ENCODE measurements at places on chromosomes 12 and 14. TPM values are rescaled to one million over a fixed set of nuclear protein-coding genes. Genes with fewer than 3 reads are reported as not detected.
A peak's percentile ranks its signal among the peaks of the same experiment; 100 is the strongest.

GRCh38 chr12:42468341-42468821 is 121.2 kb downstream of the PRICKLE1 start:
- peak; percentile 62 for DNase-seq

DNA sequence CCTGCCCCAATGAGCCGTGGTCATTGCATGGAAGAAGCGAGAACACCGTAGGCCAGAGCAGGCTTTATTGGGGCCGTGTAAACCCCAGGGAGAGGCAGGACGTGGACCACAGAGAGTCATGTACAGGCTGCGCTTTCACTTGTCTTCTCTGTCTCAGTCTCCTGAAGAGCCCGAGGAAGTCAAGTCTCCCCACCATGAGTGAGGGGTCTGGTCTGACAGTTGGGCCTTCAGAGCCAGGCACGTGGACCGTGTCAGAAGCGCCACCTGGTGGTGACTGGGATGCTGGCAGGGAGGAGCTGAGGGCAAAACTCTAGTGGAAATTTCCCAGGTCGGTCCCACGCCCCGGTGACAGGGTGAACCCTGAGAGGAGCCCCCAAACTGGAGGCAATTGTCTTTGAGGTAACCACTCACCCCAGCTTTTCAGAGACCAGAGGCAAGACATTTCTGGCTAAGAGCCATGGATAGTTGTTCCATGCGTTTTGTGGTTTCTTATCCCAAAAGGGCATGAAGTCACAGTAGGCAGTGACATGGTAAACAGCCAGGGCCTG is 17.4 kb downstream of the RPS6KL1 start:
- peak; percentile 20 for DNase-seq

GRCh38 chr14:58216544-58216943 is 16.6 kb downstream of the ACTR10 start:
- no peak for DNase-seq

DNA sequence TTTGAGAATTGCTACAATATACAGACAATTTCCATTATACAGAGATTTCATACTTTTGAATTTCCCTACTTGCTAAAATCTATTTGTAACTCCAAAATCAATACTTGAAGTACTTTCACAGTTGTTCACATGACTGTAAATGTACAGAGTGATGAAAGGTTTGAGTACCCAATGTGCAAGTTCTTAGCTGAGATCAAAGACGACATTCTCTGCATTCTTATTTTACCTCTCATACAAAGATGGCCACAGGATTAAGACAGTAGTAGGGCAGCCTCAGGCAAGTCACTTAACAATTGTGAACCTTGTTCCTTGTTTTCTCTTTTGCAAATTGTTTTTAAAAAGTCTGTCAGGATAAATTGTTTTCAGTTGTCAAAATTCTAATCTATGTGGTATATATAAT is 255.9 kb upstream of the KITLG start:
- DNase-seq: no peak

DNA sequence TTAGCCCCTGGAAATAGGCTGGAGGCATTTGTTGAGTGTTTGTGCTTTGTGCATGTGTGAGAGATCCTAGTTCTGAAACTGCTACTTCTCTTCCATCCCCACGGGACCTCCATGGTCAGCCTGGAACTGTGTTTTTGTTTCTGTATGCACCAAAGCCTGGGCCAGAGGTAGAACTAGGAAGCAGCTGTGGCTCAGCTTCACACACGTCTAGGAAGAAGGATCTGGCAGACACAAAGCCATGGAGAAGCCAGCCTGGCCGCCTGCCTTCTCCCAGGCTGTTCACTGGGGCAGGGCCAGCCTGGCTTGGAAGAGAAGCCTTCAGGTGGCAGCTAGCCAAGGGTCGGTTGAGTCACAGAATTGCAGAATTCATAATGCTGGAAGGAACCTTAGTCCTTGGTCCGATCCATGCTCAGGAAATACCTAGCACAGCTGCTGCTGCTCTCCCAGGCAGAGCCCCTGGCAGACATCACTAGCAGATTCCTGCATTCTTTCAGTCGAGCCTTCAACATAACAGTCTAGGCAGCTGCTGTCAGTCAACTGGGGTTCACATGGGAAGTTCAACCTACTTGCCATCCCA is 27.0 kb downstream of the RIN3 start:
- peak; percentile 100 for DNase-seq

GRCh38 chr14:92938235-92938875 is 15.4 kb downstream of the CHGA start:
- no peak for DNase-seq

- DNase-seq: no peak
Observed at GRCh38 chr14:95835121-95835730, 41.4 kb upstream of the TUNAR start.

GRCh38 chr12:3019005-3019680 is 58.0 kb upstream of the TSPAN9 start:
- DNase-seq: no peak

DNA sequence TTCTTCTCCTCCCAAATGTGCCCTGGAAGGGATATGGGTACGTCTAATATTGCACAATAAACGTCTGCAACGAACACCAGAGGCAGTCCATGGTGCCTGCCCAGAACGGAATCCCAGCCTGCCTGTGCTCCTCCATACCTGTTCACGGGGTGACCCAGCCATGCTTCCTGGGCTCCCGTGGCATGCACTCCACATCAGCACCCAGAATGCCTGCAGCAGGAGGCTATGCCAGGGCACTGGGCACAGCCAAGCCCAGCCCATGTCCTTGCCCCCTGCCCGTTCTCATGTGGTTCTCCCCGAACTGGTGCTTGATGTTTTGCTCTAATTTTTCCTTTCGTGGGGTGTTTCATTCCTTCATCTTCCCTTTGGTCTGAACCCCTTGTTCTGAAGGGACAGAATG is 404.3 kb downstream of the BCL11B start:
- no peak for DNase-seq

DNA sequence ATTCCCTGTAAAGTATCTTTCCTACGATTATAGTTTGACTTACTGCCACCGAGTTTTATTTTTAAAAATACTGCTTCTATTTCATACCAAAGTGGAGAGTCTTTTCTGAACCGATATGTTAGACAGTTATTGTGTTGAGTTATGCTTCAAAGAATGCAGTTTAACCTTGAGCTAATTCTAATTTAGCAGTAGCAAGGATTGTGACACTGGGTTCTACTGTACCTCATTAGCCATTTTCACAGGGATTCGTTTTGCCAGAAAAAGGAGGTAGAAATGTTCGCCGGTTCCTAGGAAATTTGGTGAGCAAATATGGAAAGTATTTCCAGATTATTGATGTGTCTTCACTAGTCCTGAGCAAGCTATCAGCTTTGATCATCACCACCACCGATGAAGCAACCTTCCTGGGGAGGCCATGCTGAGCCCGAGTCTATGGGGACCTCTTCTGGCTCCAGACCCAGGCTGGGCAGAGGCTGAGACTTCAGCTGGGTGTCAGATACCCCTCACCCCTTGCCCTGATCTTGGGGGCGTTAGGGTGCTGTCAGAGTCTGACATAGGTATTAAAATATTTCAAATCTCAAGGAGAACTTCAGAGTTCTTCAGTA is 13.6 kb downstream of the GLRX5 start:
- no peak for DNase-seq

- DNase-seq: no peak
Observed at GRCh38 chr12:45580356-45580969, 149.0 kb upstream of the ARID2 start.

DNA sequence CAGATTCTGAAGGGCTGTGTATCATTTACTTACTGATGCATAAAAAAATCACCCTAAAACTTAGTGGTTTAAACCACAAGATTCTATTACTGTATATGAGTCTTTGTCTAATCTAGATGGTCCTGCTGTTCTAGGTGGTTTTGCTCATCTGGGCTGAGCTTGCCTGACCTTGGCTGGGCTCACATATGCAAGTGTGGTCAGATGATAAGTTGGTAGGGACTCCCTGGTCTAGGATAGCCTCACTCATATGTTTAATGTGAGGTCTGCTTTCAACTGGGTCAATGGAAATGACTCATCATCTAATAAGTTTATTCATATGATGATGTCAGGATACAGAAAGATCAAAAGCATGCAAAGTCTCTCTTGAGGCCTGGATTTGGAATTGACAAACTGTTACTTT is 887.8 kb downstream of the TRHDE start:
- no peak for DNase-seq

DNA sequence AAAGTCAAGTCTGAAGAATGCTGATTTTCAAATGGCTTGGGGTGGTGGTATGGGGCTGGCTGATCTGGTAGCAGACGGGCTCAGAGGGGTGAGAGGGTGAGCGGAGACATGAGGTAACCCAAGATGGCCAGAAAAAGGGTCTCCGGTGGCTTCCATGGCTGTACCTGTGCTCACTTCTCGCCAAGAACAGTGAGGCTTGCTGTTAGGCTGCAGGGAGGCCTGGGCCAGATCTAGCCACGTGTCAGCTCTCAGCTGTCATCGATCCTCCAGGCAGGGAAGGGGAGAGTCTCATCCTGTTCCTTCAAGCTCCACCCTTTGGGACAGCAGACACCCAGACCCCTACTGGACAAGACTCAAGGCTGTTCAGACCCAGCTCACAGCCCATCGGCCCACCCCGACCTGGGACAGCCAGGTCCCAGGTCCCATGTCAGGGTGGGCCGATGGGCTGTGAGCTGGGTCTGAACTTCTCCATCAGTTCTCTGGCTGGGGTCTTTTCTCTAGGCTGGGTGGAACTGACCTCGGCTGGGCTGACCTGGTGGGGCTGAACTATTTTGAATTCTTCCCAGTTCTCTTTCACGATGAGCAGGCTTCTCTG is 9.0 kb downstream of the LRTM2 start:
- no peak for DNase-seq

DNA sequence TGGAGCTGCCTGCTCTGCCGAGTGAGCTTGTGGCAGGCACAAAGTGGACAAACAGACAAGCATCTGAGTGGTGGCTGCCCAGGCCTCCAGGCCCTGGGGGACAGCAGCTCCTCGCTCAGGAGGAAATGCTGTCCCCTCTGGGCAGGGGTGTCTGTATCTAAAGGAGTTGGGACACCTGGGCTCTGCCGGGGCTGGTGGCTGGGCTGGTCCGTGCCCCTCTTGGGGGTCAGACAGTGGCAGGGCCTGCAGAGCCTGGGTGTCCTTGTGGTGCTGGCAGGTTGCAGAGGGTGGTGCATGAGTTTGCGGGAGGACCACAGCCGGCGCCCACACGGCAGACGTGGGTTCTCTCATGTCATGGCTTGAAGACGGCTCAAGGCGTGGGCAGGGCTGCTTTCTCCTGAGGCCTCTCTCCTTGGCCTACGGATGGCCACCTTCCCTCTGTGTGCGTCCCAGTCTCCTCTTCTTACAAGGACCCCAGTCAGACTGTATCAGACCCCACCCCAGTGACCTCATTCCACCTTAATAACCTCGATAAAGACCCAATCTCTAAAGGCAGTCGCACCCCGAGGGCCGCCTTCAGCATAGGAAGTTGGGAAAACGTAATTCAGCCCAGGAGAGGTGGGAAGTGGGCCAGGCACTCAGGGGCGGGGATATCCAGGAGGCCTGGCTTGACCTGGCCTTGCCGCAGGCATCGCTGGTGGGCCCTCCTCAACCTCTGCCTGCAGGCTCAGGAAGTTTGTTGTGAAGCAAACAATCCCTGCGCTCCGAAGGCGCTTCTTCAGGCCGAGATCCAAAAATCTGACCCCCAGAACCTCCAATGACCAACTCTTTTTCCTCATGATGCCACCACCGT is 110.0 kb downstream of the KIF26A start:
- DNase-seq: no peak

DNA sequence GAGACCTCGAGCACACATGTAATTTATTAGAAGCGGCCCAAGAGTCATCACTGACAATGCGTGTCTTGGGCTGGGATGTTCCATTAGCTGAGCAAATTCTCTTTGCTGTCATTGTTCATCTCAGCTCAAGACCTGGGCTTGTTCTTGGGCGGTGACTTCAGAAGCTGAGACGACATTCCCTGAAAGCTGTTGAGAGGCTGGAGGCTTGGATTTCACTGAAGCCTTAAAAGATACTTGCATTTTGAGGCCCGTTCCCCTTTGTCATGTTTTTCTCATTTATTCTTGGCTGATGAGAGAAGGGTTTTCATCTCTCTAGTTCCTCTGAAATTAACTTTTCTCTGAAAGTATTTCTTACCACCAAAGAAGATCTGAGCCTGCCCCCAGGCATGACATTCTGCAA is 16.6 kb upstream of the SUSD6 start:
- DNase-seq: no peak

DNA sequence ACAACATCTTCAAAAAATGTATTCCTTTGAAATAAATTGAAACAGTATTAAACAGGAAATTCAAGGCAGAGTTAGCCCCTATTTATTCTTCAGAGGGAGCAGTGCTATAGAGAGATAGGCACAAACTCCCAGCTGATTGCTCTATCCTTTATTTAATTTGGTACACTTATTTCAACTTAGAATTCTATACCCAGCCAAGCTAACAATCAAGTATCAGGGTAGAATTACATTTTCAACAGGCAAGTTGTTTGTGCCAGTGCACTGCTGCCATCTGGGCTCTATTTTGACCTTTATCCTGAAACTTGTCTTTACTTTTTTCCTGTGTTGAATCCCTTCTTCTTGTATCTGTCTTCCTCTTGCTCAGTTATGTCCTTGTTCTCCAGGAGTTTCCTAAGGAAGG is 159.2 kb downstream of the STXBP6 start:
- no peak for DNase-seq

Gene MYO1H
- 0.15 TPM for polyA plus RNA-seq

Gene METTL3
- 44.0 TPM for polyA plus RNA-seq

Gene ARHGAP9
- 0.08 TPM for polyA plus RNA-seq

Data from fibroblast of lung (primary cell).